ENCODE measurements at places on chromosomes 1 and 21.

GRCh38 chr1:209134001-209134400, 449.5 kb upstream of the CAMK1G start:
- no peak for DNase-seq

DNA sequence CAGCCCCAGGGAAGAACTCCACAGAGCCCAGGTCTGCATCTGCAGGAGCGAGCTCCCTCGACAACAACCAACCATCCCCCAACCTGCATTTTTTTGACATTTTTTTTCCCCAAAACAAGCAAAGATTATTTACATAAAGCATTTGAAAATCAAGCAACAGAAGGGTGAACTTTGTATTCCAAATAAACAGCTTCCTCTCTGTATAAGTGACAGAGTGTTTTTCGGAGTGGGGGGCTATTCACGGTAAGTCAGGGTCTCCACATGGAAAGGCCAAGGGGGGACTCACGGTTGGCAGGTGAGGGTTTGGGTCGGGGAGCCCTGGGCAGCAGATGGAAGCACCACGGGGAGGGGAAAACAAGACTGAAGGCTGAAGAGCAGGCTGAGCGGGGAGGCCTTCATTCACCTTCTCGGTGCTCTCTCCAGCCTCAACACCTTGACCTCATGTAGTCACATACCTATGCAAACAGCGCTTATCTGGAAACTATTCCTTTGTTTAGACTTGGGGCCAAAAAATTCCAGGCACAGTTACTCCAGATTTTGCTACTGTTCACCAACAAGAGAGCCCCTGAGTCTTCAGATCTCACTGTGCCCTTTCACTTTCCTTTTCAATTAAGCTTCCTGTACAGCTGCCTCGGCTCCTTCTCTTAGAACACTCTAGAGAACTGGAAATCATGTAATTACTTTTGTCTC, 27.6 kb downstream of the C2CD2 start:
- DNase-seq = no peak

DNA sequence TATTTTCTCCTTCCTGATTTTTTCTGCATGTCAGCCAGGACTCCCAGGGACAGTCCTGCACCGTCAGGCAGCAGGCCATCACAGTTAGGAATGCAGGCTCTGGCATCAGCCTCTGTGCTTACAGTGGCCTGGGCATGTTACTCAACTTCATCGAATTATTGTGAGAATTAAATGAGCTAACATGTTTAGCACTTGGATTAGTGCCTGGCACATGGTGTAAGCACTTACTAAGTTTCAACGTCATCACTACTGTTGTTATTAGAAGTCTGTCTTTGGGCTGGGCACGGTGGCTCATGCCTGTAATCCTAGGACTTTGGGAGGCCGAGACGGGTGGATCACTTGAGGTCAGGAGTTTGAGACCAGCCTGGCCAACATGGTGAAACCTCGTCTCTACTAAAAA, 45.1 kb downstream of the SCCPDH start:
- DNase-seq = no peak

DNA sequence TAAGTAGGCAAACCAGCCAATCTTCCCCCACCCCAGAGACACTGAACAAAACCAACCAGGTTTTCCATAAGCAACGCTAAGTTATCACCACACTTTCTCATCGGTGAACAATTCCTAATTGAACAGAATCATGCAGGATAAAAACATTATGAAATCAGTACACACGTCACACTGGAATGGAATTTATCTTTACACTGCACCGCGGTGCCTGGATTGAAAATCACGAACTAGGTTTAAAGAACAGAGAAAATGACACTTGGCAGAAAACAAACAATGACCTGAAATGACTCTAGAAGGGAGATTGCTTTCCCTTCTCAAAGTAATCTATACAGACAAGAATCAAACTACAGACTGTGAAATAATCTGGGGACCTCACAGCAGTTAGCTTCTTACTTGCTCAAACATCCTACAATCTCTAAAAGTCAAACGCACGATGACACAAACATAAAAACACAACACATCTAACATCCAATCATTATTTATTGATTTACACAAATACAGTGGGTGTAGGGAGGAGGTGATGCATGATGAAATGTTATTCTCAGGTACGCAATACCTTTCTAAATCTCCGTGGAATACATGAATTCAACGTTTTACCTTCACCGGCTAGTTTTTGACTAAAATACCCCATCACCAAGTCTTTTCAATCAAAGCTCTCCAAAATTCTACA, 1.9 kb downstream of the EIF4G3 start:
- DNase-seq = no peak

DNA sequence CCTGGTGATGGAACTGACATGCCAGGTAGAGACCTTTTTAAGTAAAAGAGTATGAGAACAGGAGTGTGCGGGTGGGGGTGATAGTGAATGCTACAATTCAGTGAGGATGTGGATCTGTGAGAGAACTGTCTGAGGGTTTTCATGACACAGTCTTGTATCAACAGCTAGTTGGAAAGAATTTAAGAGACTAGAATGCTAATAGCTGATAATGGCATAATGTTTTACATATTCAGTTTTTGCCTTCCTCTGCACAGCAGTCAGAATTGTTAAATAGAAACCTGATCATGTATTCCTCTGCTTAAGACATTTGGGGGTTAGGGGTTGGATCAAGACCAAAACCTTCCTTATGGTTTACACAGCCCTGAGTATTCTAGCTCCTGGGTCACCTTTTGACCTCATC, 152.8 kb upstream of the ZRANB2 start:
- DNase-seq = no peak

DNA sequence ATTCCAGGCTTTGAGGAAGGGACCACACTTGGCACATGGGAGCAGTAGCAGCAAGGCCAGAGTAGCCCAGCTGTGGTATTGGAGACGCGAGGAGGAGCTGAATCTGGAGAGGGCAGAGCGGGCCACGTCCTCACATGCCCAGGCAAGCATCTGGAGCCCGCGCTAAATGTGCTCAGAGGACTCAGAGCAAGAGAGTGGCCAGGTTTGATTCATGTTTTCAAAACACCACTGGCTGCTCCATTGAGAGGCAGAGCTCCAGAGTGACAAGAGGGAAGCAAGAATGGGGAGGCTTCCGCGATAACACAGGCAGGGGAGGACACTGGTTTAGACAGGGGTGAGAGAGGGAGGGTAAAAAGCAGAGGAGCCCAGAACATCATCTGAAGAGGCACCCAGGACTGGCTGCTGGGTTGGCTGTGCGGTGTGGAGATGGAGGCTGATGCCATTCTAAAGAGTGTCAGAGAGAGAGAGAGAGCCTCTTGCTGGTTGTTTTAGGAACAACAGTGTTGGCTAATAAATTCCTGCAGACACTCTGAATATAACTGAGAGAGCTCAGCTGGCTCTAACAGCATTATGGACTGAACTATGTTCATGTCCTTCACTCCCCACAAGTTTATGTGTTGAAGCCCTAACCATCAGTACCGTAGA, 32.3 kb downstream of the RCAN1 start:
- DNase-seq = no peak

- DNase-seq = no peak
These were observed 295.7 kb downstream of the SIPA1L2 start for GRCh38 chr1:232334246-232334645.

DNA sequence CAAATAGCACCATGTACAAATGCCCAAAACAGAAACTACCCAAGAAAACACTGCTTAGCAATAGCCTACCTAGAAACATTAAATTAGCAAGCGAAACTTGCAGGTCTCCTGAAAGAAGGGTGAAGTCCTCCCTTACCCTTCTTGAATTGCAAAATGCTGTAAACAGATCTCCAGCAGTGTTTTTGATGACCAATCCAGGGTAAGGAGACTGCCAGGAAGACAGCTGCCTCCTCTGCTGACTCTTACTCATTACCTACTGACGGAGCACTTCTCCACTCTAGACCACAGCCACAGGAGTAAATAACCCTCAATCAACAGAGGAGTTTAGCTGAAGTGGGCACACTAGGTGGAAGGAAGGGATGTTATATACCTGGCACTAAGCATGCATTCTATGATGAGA, 32.2 kb upstream of the GADD45A start:
- DNase-seq = no peak

DNA sequence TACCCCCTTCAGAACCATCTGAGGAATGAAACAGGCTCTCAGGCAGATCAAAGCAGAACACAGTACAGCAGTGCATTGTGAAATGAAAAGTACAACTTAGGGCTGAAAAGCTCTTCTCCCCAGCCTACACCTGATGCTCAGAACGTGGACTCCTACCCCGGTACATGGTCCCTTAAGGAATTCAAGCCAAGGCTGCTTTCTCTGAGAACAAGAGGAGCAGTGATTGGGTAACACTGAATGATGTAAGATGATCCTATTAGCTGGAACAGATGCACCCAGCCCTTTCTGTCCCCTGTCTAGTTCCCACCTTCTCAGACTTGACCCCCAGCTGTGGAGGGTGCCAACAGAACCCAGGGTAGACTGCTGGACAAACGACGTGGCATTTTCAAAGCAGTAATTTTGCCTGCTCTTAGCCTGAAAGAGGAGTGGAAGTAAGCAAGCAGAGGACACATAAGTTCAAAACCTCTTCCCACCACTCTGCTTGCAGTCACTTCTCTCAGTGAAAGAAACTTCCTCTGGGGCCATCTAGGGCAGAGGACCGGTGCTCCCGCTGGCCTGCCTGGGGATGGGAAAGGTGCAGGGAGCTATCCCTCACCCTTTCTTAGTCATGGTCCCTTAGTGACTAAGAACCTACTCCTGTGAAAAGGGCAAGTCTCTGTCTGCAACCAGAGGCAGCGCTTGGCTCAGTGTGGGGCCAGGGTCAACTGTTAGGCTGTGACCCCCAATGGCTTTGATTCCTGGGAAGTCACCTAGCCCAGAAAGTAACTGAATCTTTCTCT, 72.7 kb downstream of the TRABD2B start:
- no peak for DNase-seq

GRCh38 chr1:53061859-53062707, at the start of gene PODN:
Gene PODN (plus strand): TSS chr1:53062213. CDS start chr1:53069856, 7,643 bp downstream.
- DNase-seq = no peak

DNA sequence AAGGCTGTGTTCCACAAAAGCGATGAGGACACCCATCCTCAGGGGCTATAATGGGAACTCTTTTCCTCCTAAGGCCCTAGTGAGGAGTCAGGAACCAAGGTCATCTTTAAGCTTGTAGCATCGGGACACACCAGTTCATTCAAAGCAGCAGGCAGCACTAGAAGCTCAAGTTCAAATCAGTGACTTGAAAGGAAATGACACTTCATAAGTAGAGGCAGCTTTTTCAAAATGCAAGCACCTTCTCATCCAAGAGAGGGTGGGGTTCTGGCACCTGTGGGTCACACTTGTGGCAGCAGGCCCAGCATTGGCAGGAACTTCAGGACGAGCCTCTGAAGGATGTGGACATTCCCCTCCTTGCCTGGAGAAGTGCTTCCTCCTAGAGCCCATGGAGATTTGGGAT, 496.3 kb downstream of the KIF26B start:
- no peak for DNase-seq

DNA sequence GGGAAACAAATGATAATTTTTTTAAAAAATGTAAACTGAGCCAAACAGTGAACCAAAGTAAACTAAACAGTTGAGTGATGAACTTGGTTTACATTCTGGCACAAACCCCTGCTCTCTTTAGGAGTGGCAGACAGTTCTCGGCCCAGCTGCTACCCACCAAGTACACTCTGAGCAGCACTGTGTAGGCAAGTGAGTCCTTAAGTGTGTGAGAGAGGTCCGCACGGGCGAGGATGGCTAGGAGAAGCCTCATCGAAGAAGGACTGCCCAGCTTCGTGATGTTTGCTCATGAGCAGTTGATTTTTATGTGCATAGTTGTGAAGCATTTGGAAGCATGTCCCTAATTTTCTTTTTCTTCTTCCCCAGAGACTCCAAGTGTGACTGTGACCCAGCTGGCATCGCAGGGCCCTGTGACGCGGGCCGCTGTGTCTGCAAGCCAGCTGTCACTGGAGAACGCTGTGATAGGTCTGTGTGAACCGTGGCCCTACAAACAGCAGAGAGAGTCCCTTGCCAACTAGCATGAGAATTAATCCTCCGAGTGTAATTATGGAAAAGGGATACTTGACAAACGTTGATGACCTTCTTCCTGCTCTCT, 32.1 kb downstream of the LAMC2 start:
- no peak for DNase-seq

DNA sequence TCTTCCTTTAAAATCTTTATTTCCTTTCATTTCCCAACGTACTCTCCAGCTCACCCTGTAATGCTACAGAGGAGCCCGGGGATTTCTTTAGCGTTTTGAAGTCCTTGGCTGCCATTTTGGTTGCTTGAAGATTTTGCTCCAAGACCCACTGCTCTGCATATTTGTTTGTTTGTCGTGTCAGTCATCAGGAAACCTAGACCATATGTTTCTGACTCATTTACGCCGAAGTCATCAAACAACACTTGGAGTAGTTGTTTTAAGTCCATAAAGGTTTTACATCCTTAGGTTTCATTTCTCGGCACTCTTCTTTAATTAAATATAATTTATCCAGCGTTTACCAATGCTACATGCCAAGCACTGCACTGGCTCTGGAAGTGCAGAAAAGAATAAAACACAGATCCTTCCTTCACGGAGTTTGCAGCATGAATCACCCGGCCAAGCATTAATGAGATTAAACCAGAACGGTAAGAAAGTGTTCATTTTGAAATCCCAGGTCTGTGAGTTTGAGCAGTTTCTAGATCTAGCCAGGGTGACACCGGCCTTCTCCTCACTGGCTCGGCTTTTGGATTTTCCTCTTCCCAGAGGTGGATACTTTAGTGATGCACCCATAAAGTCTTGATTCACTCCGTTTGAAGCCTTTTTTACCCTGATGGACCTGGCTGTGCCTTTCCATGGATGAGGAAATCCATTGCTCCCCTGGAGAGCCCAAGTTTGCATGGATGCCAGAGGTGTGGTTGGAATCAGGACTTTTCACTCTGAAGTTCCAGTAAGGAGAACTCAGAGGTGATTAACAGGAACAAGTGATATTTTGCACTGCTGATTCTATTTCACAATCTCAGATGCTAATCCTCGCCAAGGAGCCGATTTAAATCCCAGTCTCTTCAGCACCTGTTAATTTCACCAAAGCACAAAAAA, 109.3 kb downstream of the KAZN start:
- DNase-seq = no peak

DNA sequence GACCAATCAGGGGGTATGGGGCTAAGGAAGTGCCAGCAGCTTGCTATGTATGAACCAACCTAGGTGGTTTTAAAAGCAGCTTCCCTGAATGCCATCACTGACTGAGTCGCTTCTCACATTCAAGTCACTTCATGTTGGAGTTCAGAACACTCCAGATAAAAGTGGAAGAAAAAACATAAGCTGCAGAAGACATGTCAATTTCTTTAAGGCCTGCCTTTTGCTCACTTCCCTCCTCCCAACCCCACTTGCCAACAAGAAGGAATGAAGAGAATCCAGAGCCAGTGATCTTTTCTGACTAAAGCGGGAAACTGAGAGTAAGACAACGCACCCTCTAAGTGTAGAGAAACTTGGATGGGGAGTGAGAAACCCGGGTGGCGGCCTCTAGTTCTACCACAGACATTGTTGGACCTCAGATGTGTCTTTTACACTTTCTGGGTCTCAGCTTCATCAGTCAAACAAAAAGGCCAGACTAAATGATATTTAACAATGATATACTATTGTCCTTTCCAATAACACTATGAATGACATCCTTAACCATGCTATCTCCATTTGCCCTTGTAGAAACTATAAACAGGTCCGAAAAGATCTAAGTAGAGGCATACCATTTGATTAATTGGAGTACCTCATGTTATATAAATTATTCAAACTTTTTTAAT, 54.1 kb downstream of the LUZP1 start:
- no peak for DNase-seq
